ENCODE measurements at places on chromosomes 11 and 22.

DNA sequence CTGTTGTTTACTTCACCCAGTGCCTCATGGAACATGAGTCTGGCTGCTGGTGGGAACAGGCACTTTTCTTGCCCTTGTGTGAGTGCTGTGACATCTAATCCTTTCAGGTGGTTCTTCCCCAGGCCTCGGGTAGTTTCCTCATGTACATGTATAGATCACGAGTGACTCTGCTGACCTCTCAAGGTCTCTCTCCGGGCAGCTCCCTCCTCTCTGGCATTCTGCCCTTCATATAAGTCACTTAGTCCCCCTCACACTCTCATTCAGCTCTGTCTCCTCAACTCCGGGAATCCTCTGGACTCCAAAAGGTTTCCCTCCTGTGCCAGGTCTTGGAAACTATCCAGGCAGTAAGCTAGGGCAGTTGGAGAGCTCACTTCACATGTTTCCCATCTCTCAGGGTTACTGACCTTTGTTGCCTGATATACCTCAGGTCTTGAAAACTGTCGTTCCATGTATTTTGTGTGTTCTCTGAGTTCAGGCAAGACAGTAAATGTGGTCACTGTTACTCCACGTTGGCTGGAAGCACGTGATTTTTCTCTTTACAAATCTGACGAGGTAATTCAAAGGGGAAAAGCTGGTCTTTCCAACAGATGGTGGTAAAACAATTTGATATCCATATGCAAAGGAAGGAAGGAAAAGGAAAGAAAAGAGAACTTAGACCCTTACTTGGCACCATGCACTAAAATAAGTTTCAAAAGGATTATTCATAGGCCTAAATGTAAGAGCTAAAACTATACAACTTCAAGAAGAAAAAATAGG lies 40.5 kb upstream of the PITPNB start:
- DNase-seq = no peak

DNA sequence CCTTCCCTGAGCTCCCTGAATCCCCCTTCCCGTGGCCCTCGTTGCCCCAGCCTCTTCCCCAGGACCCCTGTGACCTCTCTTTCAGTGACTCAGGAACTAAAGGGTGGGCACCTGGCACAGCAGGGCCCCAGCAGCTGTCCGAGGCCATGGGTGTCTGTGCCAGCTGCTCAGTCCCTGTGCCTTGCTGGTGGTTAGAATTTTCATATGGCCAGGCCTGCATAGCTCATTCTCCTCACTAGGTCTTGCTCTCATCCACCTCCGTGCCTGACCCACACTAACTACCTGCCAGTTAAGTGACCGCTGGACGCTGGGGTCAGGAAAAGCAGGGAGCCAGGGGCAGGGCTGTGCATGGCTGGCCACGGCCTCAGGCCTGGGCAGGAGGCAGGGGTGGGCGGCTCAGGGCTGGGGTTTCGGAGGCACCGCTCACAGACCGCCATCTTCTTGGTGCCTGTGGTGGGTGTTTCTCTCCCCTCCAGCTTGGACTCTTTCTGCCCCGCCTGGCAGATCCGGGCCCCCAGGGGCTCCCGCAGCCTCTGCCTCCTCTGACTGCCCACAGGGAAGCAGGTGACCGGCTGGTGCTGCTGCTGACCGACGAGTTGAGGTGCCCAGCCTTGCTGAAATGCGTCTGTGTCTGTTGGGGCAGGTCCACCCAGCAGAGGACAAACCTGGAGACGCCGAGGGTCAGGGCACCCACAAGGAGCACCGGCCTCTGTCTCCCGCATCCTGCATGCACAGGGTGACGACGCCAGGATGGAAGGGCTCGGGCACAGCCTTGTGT lies 20.3 kb downstream of the MRGPRD start:
- DNase-seq = no peak

DNA sequence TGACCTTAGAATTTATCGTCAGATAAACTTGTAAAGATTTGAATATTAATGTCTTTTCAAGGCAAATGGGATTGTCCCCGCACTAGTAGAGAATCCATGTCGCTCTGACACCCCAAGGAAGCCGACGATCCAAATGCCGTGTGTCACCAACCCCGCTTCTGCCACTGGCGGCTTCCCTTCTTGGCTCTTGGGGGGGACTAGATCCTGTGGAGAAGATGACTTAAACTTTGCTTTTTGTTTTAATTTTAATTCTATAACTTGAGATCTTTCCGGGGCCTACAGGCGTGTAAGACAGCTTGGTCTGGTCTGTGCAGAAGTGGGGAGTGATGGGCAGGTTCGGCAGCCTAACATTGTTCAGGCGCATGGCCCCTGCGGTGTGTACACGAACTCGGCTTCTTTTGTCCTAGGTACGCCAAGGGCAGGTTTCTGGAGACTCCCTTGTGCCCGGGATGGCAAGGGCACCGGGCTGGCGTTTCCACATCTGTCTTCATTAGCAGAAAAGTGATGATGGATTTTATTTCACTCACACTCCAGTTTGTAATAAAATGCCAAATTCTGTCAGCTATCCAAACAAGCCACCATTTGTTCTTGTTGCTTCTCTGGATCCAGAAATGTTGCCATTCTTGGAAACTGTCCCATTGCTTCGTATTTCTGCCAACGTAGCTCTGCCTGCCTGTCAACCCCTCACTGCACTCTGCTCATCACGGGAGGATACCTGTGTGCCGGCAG lies 6.7 kb downstream of the YDJC start:
- DNase-seq = no peak

DNA sequence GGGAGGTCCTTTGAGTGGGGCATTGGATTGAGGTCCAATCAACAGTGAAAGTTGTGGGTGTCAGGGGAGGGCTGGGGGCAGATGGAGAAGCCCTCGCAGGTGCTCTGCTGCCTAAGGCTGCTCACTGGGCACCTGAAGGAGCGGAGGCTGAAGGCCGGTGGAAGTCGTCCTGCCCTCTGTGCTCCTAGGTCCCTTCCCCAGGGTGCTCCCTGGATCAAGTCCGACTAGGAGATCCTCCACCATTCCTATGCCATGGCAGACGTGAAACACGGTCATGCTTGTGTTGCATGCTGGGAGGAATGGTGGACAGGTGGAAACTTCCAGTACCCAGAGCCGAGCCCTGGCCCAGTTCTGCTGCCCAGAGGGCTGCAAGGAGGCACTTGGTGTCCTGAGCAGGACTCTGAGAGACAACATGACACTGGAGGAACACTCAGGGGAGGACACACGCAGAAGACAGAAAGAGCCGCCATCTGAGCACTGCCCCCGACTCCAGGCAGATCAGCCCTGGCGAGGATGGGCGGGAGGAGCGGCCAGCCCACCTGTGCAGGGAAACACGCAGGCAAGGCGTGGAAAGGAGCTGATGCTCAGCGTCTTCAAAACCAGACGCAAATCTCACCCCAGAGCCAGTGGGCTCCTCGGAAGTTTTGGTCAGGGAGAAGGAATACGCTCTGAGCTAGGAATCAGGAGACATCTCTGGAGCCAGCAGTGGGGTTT lies 786.8 kb downstream of the BRD1 start:
- no peak for DNase-seq

DNA sequence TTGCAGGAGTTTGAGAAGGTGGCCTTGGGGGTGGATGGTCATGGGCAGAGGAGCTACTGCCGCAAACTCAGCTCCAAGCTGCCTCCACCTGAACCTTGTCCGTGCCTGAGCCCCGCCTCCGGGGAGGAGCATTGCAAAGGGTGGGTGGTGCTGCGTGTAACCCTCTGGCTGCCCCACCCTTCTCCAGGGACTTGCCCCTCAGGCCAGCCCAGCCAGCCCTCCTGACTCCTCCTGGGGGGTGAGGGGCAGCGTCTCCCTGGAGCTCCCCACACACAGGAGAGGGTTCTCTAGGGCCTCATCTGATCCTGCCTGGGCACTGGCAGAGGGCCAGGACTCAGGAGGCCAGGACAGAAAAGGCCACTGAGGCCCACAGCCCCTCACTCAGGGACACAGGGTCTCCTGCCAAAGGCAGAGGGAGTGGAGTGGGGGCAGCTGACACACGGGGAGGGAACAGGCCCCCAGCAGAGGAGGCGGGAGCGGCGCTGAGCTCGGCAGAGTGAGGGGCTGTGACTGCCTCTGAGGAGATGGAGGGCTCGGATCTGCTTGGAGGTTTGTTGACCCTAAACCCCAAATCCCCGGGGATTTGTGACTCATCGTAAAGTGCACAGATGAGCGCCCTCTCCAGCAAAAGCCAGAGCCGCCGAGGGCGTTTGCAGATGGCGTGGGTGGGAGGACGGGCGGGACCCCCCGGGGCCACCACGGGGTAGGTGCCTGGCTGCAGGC lies 12.8 kb downstream of the BRSK2 start:
- DNase-seq = no peak

- DNase-seq = no peak
These were observed 9.4 kb upstream of the FADD start for GRCh38 chr11:70193411-70194292.

DNA sequence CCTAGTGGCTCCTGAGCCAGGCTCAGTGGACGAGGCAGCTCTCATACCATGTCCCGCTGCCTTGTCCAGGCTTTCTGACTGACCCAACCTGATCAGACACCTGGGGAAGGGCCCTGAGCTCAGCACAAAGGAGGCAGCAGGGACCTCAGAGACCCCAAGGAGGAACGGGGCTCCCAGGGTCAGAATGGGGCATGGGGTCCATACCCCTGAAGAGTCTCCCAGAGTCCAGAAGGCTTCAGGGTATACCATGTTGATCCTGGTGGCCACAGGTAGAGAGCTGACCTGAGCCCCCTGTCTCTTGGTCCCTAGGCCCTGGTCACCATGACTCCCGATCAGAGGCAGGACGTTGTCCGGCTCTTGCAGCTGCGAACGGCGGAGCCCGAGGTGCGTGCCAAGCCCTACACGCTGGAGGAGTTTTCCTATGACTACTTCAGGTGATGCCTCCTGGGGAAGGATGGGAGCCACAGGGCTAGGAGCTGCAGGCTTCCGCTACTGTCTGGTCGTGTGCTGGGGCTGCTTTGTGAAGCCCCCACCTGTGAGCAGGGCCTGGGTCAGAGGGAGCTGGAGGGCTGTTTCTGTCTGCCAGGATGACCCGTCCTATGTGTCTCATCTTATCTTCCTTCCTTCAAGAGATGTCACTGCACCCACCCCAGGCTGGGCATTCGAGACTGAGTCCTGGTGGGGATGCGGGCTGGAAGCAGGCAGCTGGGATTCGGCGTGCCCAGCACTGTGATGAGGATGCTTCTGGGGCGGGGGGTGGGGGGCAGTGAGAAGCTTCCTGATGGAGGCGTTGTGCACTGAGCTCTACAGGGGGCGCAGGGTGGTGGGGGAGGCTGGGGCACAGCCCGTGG lies 74.2 kb downstream of the MYO7A start:
- no peak for DNase-seq

- DNase-seq = no peak
These were observed 105.6 kb downstream of the RRAS2 start for GRCh38 chr11:14253421-14253820.

GRCh38 chr11:56849852-56850251 lies 101.4 kb upstream of the OR9G4 start:
- DNase-seq = no peak

- DNase-seq = no peak
These were observed 4.0 kb downstream of the MICAL2 start for GRCh38 chr11:12114193-12115033.

DNA sequence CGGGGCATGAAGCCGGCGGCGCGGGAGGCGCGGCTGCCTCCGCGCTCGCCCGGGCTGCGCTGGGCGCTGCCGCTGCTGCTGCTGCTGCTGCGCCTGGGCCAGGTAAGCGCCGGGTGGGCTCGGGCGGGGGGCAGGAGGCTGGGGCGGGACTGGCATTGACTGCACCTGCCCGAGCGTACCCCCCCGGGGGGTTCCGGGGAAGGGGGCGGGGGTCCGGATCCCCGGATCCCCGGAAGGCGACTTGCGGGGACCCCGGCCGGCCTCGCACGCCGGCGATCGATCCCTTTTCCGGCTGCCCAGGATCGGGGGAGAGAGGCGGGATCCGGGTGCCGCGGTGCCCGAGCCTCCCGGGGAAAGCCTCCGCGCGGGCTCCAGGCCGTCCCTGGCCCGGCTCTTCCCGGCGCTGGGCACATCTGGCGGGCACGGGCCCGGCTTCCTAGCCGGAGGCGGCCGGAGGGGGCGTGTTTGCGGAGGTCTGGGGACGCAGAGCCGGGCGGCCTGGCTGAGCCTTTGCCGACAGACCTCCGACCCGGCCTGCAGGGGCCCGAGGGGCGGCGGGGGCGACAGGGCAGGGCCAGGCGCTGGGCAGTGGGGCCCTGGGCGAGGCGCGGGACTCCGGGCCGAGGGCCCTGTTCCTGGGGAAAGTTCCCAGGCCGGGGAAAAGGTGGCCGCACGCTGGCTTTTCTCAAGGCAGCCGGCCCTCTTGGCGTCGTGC lies 705 bp downstream of the PTPRJ start:
- peak; percentile 38 for DNase-seq

- DNase-seq = no peak
These were observed 42.1 kb downstream of the PPARA start for GRCh38 chr22:46192210-46192993.

- no peak for DNase-seq
These were observed 15.2 kb upstream of the MDK start for GRCh38 chr11:46366260-46366659.

Data from LoVo (cell line).